T follicular helper cell (primary cell): ENCODE measurements at places on chromosomes 7 and 10.

DNA sequence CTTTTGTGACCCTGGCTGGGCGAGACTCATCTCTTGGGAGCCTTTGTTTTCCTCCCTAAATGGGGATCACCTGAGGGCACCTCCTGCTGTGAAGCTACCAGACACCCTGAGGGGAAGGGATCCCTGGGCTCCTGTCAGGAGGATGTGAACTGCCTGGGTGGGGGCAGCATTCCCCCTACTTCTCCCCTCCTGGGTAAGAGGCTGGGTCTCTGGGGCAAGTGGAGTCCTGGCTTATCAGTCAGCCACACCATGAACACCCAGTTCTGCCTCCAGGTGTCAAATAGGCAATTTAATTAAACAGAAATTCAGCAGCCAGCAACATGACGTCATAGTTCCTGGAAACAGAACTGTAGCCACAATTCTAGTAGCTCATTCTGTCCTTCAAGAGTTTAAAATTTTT lies 97.7 kb upstream of the RET start:
- DNase-seq = no peak

GRCh38 chr7:131012477-131013031 lies 278.5 kb upstream of the KLF14 start:
- DNase-seq = no peak

DNA sequence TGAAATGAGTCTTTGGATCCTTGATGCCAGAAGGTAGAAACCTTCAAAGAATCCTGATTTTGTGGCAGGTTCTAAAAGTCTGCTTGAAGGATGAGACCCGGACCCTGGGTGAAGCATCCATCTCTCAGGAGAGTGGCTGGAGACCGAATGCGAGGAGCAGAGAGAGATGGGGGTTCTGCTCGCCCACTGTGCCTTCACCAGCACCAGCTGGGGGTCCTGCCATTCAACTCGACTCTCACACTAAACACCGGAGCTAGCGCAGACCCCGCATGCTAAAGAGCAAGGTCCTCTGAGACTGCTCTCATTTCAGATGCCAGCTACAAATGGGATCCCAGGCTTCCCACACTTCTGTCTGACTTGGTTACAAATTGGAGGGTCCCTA lies 218.4 kb downstream of the GLRX3 start:
- DNase-seq = no peak

DNA sequence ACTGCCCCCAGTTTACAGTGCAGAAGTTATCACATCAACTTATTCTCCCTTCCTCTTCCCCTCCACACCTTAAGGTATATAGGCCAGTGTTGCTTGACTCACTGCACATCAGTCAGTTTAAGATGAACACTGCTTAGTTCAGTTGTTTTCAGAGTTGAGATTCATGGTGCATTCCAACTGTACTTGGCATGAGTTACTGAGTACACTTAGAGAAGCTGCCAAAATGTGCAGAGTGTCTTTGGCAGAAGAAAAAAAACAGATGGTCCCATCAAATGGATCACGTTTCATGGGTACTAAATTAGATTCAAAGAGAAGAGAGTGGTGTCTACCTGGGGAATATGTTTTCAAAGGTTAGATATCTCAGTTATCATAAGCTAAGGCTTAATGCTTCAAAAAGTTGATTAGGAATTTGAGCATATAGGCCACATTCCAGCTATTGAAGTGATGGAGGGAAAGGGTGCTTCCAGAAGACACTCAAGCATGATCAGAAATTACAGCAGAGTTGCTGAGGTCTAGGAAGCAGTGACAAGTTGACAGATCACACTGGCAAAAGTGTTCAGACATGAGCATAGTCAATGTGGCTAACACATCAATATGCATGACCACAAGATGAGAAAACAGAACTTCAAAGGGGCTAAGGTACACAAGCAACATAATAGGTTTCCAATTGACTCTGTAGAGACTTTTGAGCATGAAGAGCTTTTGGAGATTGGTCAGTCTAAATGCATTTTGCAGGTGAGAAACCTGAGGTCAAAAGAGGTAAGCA lies 579.2 kb upstream of the CELF2 start:
- no peak for DNase-seq

DNA sequence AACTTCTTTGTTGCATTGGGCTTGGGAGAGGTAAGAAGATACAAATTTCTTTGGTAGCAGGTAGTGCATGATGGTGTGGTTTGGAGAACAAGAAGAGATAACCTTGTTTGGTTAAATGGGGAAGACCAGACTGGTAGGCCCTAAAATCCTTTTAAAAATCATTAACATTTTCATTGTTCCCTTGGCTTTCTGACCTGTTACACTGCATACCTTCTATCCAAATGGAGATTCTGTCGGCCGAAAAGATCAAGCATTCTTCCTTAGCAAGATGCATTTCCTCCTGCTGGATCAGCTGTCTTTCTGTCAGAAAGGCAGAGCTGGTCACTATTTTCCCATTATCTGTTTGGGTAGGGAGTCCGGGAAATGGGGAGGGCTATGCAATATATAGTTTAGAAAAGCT lies 33.7 kb downstream of the AGK start:
- DNase-seq = no peak

DNA sequence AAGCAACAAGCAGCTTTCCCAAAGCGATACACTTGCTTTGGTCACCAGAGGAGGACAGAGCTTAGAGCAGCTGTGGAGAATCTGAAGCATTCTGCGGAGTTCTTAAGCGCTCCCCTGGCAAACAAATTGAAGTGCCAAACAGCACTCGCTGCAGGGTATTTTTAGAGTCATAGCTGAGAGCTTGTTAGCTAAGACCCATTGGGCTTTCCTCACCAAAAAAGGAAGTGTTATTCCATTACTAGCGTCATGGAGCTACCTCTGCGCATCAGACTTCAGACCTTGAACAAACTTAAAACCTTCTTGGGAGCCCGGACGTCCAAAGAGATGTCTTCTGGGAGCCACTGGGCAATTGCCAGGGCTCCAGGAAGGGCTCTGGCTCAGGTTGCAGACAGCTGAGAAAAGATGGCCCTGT lies 23.2 kb upstream of the BMPR1A start:
- DNase-seq = no peak

GRCh38 chr7:2523941-2524807 lies 4.6 kb downstream of the LFNG start:
- no peak for DNase-seq

DNA sequence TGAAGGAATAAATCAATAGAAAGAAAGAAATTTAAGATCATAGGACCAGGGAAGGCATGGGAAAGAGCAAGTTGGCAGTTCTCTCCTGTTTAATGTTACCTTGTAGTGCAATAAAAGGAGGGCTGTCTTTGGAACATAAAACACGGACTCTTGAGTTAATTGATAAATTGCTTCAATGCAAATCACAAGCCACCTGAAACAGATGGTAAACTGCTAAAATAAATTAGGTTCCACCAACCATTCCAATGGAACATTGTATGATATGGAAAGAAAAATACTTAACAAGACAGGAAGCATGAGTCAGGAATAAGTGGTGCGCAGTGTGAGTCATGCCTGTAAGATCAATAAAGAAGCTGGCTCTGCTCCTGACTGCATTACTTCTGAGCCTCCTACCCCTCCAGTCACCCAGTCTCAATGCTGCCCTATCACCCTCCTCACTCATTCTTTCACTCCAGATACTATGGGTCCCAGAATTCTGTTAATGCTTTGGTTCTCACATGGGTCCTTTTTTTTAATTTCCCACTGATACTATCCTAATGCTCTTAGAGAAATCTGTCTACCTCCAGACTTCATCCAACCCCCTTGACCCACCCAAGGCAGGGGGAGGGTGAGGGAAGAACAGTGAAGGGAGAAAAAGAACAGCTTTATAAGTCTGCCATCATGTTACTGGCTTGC lies 78.9 kb downstream of the LRRC17 start:
- DNase-seq = no peak

DNA sequence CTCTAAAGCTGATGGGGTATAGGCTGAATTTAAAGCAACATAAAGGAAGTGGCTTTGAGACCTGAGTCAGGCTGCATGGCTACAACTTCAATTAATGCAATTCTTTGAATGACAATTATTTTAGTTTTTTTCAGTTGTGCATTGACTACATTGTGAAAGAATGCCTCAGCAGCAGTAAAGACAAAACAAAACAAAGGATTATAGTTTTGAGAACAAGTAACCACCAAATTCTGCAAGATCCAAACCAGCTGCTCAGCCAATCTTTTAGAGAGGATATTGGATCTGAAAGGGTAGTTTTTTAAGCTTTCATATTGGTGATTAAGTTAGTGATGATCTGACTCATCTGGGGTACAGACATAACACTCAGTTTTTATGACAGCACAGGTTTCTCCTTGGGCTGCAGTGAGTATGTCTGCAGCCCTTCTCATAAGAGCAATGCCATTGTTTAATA lies 40.6 kb upstream of the ABCA13 start:
- DNase-seq = no peak

- no peak for DNase-seq
Observed at GRCh38 chr10:81576336-81576735, 298.7 kb upstream of the NRG3 start.

DNA sequence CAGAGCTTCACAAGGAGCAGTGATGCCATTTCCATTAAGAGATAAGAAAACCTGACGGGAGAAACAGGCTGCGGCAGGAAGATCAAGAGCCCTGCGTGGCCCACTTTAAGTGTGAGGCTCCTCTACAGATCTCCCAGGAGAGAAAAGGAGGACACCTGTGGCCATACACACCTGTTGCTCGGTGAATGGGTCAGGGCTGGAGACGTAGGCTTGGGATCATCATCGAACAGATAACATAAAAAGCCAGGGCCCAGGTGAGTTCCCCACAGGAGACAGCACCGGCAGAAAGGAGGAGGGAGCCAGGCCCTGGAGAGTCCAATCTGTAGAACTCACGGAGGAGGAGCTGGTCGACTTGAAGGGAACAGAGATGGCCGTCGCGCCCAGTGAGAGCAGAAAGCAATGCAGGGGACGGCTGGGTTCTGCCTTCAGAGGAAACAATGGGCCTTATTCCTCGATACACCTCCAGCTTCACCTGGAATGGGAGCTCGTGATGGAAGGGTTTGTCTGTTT lies 556.8 kb downstream of the DNAJB6 start:
- no peak for DNase-seq

- DNase-seq = no peak
Observed at GRCh38 chr7:76216381-76217082, 14.8 kb downstream of the SRRM3 start.

DNA sequence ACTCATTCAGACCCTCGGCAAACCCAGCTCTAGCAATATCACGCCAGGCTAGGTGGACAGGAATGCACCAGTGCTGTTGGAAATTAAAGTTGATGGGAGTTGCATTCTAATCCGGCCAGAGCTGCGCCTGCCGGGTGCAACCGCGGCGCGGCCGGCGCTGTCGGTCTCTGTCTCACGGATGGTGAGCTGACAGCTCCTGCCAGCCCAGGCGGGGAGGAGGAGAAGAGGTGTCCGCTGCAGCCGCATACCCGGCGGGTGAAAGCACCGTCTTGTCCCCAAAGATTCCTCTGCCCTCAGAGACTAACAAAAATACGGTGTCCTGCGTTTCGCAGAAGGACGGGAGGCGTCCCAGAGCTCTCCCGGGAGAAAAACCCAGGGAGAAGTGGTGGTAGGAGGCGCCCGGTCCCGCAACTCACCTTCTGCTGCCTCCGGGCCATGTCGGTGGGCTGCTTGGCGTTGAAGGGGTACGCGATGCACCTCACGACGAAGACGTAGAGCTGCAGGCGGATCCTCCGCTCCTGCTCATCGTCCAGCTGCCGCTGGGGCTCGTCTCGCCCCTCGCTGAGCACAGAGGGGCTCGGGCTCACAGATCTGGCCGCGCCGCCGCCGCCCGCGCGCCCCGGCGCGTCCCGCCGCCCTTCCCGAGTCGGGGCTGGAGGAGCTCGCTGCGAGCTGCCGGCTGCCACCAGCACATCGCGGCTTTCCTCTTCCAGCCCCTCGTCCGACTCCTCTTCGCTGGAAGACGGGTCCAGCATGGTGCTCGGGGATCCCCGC lies 490 bp downstream of the CADPS2 start:
- no peak for DNase-seq

DNA sequence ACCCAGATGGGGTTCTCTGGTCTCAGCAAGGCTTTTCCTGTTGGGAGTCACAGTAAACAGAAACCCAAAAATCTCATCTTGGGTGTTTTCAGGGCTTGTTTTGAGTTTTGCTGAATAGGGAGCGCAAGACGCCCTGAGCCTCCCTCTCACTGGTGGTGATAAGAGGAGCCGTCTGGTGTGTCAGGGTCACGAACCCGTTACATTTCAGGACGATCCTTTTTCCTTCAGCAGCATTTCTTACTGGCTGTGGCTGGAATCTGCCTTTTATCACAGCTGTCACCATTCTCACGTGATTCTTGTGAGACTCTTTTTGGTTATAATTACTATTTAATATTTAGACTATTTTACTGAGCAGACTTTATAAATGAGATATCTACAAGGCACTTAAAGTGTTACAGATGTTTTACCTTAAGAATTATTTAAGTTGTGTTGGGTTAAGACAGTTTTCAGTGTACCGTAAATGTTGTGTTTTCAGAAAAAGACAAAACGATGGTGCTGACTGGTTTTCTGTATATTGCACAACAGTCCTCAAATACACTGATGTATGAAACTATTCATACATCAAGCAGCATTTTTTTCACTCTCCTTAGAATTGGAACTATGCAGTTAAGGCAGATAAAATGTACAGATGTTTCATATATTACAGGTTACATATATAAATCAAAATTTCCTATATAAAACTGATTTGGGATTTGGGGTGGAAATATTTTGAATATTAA lies 2.2 kb upstream of the GET4 start:
- DNase-seq = no peak

DNA sequence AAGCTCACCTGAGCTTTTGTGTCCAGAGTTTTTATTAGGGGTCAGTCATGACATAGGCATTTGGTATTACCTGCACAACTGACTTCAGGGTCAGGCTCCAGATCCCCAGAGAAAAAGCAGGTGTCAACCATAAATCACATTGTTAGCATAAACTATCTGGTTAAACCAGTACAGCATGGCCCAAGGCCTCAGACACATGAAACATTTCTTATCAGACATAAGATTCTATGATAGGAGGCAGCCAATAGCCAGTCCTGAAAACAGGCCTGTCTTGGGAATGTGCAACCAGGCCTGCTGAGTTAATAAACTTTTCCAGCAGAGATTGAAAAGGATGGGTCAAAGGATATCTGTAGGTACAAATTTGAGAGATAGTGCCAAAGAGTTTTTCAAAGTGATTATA lies 116.1 kb downstream of the TPST1 start:
- DNase-seq = no peak

DNA sequence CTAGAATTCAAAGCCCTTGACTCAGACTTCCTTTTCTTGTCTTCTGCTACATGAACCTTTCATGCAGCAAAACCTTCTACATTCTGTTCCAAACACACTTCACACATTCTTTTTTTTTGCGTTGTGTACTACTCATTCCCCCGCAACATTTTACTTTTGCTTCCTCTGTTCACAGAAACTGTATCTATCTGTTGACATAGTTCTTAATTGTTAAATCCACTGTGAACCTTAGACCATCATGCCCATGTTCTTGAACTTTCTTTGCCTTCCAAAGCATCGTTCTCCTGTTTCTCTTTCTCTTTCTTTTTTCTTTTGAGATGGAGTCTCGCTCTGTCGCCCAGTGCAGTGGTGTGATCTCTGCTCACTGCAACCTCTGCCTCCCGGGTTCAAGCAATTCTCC lies 14.2 kb downstream of the CCSER2 start:
- no peak for DNase-seq
